ENCODE measurements at places on chromosomes 5 and 9.

- no peak for DNase-seq
Observed at GRCh38 chr9:93592008-93592642, 15.7 kb downstream of the PHF2 start.

DNA sequence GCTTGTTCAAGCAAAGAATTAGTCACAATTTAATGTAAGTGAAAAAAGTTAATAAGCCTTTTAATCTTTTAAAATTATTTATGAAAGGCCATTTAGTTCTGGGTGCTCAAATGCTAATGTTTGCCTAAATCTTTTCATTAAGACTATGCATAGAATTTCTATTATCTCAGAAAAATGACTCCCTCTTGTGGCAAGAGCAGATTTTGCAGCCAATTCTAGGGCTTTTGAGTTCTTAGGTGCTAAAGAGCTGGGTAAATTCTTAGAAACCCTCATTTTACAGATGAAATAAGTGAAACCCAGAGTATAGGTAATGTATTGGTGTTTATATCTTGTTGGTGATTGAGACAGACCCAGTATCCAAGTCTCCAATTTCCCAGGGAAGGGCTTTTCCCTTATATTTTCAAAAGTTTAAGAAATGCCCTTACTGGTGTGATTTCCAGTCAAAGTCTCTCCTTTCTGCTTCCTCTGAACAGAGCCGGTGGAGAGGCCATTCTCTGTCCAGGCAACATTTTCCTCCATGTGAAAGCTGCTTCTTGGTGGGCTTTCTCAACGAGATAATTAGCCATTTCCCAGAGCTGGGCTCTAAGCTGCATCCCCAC, 24.1 kb upstream of the PCSK5 start:
- DNase-seq: no peak

GRCh38 chr5:88880201-88880600, 2.8 kb downstream of the MEF2C start:
- DNase-seq: no peak

DNA sequence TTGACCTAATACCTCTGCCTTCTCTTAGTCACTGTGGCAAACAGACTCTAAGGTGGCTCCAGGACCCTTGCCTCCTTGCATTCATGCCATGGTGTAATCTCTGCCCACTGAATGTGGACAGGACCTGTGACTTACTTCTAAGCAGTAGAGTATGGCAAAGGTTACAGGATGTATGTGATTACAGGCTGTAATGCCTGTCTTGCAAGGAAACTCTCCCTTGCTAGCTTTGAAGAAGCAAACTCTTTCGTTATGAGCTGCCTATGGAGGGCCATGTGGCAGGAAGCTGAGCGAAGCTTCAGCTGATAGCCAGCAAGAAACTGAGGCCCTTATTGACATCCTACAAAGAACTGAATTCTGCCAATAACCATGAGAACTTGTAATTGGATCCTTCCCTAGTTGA, 103.3 kb upstream of the HMHB1 start:
- DNase-seq: no peak

DNA sequence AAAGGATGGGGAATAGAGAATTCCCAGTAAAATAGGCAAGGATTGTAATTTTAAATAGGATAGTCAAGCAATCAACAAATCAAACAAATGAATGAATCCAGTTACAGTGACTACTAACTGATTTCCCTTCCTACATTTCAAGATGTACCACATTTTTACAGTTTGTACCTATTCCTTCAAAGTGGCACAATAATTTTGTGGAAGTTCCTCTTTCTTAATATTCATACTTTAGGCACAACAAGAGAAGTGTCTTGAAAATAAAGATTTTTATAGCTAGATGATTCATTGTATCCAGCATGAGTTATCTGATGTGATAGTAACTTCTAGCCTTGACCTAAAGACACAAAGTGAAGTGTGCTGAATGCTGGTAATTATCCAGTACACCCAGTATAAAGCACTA, 122.2 kb upstream of the ACOT12 start:
- DNase-seq: no peak

GRCh38 chr5:112914584-112914983, 7.4 kb downstream of the REEP5 start:
- no peak for DNase-seq

DNA sequence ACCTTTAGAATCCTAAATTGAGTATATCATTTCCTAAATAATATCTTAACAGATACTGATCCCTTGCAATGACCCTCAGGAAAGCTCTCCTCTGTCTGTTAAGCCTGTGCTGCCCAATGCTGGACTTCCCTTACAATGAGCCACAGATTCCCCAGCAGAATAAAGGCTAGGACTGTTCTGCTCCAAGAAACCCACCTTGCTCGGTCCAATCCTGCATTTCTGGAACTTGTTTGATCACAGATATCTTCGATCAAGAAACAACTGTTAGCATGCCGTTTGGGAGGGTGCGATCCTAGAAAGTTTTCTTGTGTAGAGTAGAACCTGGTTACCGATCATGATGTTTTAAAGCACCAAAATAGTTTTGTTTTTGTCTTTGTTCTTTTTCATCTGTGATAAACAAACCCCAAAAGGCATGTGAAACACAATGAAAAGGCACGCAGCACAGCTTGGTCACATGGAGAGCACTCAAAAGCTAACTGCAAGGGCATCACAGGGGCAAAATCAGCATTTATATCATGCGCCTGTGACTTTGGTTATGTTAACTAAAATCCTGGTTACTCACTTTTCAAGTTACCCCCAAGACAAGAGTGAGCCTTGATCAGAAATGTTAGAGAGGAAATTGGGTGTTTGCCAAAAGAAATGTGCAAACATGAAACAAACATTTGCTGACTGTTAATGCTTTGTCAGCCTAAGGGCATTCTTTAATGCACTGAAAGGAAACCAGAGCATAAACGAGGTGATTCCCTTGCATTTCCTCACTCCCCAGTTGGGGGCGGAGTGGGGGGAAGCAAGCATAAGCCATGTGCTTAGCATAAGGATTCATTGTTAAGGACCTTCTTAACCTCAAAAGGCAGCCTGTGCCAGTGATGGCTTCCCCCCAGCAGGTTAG, 61.9 kb upstream of the ADAMTS16 start:
- DNase-seq: no peak

- no peak for DNase-seq
Observed at GRCh38 chr9:70054521-70054920, 10.9 kb downstream of the MAMDC2 start.

- DNase-seq: no peak
Observed at GRCh38 chr5:35857606-35858205, 1.0 kb downstream of the IL7R start.

DNA sequence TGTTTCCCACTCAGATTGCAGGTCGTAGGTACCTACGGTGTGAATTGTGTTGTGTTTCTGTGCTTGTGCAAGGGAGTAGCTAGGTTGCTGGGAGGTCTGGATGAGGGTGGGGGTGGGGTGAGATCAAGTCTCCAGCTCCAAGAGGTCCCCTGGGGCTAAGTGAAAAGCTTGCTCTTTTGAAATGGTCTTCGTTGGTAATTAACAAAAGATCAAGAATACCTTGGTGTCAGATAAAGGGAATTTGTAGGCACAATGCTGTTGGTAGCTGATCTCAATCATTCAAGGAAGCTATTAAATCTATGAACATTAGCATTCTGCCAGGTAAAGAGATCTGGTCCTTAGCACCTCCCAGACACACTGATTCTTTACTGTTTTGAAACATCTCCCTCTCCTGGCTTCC, 928 bp upstream of the PCDHGC4 start:
- no peak for DNase-seq

DNA sequence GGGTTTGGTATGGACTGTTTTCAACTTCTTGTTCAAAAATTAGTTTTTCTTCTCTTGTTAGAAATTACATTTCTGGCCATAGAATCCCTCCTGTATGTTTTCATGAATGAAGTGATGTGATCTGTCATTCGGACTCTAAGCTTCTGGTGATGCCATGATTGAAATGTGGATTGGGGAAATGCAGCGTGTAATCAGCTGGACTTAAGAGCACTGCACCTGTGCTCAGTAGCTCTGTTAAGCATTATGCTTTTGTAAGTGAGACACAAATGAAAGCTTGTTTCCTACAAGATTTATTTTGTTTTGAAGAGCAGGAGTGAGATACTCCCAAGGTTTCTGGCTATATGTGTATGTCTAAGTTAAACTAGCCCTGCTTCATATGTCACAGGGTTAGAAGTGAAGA, 24.0 kb upstream of the FAM120AOS start:
- no peak for DNase-seq

- DNase-seq: no peak
Observed at GRCh38 chr5:78367318-78367991, 7.0 kb downstream of the SCAMP1 start.

- DNase-seq: no peak
Observed at GRCh38 chr5:143213851-143214363, 189.6 kb downstream of the NR3C1 start.

GRCh38 chr5:157535042-157535865, 40.3 kb downstream of the ADAM19 start:
- DNase-seq: no peak

GRCh38 chr9:121253821-121254501, 14.0 kb upstream of the GSN start:
- no peak for DNase-seq

DNA sequence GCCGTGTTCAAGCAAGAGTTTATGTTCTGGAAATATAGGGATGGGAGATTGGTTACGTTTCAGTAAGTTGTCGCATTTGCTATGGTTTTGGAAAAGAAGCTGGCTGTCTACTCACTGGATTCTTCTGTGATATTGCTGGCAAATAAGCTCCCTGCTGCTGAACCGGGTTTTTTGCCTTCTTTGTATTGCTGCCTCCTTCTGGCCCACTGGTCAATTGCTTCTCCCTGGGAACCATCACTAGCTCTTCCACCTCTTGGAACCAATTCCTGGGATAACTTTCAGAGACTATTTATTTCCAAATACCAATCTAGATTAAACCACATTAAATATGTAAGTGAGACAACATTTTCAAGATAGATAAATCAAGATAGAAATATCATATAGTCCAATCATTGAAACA, 43.0 kb downstream of the NUDT12 start:
- DNase-seq: no peak

GRCh38 chr9:86713470-86713869, 233.8 kb downstream of the GAS1 start:
- DNase-seq: no peak

DNA sequence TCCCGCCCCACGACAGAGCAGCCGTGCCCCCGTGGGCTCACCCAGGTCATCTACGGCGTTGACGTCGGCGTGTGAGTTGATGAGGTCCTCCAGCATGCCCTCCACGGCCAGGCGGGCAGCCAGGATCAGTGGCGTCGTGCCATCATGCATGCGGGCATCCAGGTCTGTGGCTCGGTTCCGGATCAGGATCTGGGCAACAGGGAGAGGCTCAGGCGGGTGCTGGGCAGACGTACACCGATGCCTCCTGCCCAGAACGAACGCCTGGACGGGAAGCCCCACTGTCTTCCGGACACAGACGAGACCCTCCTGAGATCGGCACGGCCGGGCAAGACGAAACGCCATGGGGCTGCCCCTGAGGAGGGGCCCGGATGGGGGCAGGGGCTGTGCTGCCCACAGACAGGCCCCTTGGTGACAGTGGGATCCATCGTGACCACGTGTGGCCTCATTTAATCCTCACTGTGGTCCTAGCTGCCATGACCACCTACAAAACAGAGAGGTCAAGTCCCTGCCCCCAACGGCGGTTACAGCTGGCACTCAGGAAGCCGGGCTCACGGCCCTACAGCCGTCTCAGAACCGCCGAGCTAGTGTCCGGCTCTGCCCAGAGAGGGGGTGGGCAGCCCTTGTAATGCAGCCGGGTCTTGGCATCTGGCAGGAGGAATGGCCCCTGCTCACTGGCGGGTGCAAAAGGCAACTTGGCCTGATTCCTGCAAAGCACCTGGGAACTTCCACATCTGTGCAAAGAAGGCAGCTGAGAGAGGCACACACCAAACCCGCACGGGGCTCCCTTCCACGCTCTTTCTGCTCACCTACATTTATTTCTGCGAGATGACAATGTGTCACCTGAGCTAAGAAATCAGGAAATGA, 16.5 kb upstream of the SEC16A start:
- no peak for DNase-seq

DNA sequence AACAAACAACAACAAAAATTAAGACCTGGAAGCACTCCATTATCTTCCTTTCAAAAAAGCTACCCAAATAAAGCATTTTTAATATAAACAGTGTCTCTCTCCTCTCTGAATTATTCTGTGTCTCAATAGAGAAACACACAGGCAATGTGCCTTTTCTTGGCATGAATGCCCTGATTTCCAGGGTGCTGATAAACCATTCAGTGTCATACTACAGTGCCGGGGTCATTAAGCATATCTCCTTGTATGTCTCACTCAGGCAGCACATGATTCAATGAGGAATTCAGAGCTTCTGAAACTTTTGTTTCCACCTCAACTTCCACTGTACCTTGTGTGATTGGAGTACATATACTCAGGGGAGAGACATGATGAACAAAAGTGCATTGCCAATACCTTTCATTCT, 294.0 kb upstream of the SLC24A2 start:
- DNase-seq: no peak

DNA sequence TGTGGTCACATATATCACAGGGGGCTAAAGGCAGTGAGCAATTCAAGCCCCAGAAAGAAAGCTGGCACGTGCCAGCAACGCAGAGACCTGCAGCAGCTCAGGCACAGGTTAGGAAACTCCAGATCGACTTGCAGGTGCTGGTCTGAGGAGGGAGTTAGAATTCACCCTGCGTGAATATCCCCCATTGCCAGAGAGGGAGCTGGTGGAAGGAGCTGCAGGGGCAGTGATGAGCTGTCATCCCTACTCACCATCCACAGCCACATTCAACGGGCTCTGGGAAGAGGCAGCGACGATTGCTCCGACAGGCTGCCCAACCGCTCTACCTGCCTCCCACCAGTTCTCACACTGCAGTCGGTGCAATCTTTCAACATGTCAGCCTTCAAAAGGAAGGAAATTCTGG, 40.8 kb upstream of the CLK4 start:
- no peak for DNase-seq

- no peak for DNase-seq
Observed at GRCh38 chr9:33109850-33110595, 33.5 kb upstream of the SMU1 start.

GRCh38 chr5:26339576-26339975, 698.8 kb downstream of the CDH9 start:
- no peak for DNase-seq

- DNase-seq: no peak
Observed at GRCh38 chr5:177018341-177018740, 4.2 kb upstream of the ZNF346 start.

- DNase-seq: no peak
Observed at GRCh38 chr9:116549786-116550660, 137.1 kb upstream of the TRIM32 start.

GRCh38 chr5:58974601-58975000, 391.7 kb downstream of the RAB3C start:
- no peak for DNase-seq

- no peak for DNase-seq
Observed at GRCh38 chr9:75962013-75962661, 71.7 kb downstream of the PCSK5 start.

DNA sequence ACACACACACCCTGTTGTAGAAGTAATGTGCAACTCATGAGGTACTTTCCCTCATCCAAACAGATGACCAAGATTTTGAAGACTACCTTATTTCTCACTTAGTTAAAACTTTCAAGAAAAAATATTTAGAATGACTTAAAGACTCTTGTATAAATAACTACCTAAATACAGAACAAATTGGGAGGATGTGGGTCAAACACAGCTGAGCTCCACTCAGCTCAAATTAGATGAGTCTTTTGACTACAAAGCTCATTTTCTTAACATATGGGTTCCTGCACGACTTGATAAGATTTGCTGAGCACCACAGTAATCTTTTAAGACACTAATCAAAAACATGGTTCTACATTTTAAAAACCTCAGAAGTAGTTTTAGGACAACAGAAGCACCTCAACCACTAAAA, 8.9 kb downstream of the MTX3 start:
- no peak for DNase-seq

GRCh38 chr5:8685704-8686103, 816.8 kb downstream of the MTRR start:
- DNase-seq: no peak

Data from activated CD4-positive, CD25-positive, alpha-beta regulatory T cell treated with anti-CD3 and anti-CD28 coated beads, Interleukin-2, amount 50 U/mL, for 16 hours (primary cell).